ENCODE measurements at places on chromosomes 3 and 15.

DNA sequence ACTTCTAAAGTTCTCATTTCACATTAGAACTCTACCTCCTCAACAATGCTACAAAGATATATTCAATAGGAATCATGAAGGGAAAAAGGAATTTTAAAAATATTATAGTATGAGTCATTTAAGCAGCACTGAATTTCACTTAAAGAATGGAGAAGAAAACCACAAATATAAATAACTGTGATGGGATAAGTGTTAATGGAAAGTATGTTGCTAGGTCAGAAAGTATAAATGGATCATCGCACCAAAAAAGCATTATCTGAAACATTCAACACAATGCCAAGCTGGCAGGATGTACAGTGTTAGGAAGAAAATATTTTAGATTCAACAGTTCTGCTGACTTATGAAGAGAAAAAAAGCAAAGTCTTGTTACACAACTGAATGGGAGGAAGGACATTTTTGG lies 101.4 kb downstream of the TFG start:
- DNase-seq: no peak

- no peak for DNase-seq
These were observed 55.3 kb downstream of the SLTM start for GRCh38 chr15:58877999-58878825.

DNA sequence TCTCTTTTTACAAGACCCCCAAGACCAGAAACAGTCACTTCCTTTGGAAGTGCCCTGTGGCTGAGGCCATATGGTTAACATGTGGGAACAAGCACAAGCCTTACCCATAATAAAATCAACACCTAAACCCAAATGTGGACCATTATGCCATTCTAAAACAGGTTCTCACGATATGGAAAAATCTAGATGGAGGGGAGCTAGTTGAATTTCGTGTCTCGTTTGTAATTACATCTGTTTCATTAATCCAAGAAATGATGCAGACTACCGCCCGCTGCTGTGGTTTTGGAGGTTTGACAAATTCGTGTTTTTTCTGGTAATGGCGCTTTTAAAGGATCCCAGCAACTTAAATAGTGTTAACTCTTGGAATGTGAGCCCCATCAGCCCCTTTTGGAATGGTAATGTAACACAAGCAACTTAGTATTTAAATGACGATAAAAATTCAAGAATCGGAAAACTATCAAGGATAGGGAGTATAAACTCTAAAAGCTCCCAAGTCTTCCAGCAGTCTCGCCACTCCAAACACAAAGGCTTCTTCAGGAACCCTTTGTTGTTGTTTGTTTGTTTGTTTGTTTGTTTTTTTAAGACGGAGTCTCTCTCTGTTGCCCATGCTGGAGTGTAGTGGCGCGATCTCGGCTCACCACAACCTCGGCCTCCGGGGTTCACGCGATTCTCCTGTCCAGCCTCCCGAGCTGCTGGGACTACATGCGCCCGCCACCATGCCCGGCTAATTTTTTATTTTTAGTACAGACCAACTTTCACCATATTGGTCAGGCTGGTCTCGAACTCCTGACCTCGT lies 1.1 kb downstream of the CNBP start:
- no peak for DNase-seq

DNA sequence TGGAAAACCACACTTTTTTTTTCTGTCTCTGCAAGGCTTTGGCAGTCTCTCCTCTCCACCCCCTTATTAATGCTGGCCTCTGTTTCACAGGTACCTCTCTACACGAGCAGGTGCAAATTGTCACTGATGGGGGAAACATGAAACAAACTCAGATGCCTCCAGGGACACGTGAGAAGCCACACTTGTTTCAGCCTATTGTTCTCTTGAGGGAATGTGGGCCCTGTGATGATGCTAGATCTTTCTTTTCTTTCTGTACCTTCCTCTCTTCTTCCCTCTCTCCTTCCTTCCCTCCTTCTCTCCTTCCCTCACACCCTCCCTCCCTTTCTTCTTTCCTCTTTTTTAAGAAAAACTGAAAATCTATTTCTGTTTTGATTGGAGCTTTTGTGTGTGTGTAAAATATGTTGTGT lies 5.7 kb upstream of the BLM start:
- no peak for DNase-seq

DNA sequence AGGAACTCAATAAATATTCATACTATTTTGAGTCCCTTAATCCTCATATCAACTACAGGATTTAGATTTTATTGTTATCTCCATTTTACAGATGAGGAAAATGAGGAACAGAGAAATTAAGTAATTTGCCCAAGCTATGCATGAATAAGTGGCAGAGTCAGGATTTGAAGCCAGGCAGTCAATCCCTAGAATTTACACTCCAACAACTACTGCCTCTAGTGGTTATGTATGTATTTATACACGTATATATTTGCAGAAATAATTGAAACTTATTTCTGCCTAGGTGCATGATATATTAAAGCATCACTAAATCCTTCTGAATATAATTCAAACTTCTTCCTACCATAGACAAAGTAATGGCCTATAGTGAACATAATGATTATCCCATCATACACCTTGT lies 137.4 kb downstream of the SERPINI1 start:
- DNase-seq: no peak

DNA sequence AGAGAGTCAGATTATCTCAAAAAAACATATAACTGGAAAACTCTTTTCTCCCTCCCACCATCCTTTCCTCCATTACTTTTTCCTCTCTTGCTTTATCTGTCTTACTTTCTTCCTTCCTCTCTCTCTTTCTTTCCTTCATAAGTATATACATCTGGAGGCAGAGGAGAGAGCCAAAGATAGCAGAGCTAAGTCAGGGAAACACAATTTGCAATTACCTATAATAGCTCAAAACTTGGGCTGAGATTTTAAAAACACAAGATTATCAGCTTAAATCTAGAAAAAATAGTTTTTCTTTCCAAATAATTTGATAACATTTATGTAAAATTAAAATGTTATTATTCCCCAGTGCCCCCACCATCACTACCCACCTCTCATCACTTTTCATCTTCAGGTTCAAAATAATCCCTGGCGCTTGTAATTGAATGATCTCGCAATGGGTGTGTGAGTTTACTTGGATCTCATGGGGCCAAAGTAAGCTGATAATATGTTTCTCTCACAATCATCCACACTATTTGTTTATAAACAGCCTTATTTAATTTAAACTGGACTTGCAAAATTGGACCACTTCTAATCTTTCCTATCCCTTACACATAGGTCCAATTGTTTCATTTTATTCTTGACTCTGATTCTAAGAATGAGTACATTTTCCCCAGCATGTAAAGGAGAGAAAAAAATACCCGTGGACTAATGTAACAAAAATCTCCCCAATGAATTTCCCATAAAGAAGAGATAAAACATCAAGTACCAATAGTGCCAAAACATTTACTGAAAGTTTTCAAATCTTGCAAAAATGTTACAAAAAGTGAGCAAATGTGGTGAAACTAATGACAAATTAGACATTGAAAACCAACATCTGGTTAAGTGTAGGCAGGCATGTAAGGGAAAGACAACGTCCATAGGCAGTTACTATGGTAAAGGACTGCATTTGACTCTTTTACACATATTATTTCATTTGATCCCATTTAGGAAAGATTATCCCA lies 236.9 kb downstream of the DTWD1 start:
- no peak for DNase-seq

All from stimulated activated CD8-positive, alpha-beta memory T cell treated with anti-CD3 and anti-CD28 coated beads, Interleukin-7, amount 100 ng/mL, for 4 hours (primary cell).